DMS 273 treated with DMSO at 0.1 percent for 48 hours (cell line): ENCODE measurements at places on chromosomes 12 and 14.

DNA sequence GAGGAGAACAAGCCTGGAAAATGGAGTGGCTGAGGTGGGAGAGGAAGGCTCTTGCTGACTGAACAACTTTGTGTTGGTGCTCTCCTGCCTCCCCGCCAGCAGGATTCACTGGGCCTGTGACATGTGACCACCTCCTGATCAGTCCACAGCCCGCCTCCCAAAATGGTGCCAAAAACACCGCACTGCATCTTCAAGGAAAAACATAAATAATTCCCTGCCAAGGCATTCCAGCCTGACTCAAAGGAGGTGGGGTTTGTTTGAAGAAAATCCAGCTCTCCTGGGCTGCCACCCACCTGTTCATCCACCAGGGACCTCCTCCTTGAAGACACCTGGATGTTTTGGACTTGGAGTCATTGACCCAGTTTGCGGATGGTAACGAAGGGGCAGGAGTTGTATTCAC is 83.8 kb upstream of the PIWIL1 start:
- no peak for DNase-seq

GRCh38 chr12:31322801-31323207 is 3.1 kb downstream of the SINHCAF start:
- DNase-seq: no peak

DNA sequence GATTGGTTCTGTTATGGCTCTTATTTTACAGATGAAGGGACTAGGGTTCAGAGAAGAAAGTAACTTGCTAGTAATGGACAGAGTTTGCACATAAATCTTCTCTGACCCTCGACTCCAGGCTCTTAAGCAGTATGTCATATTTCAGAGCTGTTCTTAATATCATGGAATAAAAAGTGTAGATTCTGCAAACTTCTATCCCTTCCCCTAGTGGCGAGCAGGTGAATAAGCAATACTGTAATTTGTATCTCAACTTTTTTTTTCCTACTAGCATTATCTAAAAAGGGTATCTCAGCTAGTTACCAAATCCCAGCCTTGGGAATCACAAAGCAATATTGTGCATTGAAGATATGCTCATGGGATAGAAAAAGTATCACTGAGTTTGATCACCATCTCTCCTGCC is 83.2 kb downstream of the ANO4 start:
- DNase-seq: no peak

- DNase-seq: no peak
These were observed 19.9 kb upstream of the MDM1 start for GRCh38 chr12:68352067-68352466.

- DNase-seq: no peak
These were observed 103.5 kb downstream of the FGD4 start for GRCh38 chr12:32502693-32503502.

DNA sequence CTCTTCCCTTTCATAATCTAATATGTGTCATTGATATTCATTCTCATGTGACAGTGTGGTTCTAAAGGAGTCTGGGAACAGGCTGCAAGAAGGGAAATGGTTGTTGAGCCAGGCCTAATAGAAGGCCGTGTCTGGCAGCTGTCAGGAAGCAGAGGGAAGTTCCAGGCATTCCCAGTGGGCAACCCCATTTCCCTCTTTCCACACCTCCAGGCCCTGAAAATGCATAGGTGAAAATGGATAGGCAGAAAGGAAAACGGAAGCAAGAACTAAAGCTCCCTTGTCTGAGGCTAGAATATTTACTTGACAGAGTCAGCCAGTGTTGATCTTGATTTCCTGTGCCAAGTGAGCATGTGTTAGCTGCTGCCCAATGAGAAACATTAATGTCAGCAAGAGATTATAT is 97.7 kb downstream of the PPM1A start:
- no peak for DNase-seq

- DNase-seq: no peak
These were observed 34.0 kb downstream of the KITLG start for GRCh38 chr12:88546226-88546625.

GRCh38 chr12:83244001-83244400 is 557.3 kb downstream of the TMTC2 start:
- no peak for DNase-seq

DNA sequence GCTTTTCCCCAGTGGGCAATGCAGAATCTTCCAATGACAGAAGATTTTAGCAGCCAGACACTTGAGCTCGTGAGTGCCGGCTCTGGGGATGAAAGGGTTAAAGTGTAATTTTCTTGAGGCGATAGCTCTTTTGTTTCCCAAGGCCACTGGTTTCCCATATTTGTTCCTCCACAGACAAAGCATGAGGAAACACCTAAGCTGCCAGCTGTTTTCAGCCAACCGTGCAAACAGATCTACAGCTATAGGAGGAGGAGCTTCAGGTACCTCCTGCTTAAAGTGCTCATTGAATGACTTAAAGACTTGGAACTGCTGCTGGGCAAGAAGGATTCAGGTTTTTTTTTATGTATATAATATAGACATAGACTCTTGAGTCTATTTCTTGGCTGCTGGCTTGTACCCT is 1311.5 kb downstream of the TMEM121 start:
- DNase-seq: no peak

GRCh38 chr14:85124631-85125290 is 405.2 kb upstream of the FLRT2 start:
- no peak for DNase-seq

- no peak for DNase-seq
These were observed 109.7 kb downstream of the GPATCH2L start for GRCh38 chr14:76261371-76261811.

DNA sequence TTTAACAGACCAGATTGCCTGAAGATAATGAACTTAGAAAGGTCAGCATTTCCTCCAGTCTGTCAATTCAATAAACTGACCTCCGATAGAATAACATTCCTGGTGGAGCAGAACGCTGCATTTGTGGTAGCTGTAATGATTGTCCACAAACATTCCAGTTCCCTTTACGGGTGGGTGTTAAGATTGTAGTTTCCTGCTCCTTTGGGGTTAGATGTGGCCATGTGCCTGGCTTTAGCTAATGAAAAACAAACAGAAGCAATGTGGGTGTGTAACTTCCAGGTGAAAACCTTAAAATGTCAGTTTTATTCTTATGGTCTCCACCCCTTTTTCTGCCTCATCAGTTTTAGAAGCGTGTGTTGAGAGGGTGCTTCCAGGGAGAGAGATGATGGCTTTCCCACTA is 217.3 kb upstream of the CRY1 start:
- no peak for DNase-seq

DNA sequence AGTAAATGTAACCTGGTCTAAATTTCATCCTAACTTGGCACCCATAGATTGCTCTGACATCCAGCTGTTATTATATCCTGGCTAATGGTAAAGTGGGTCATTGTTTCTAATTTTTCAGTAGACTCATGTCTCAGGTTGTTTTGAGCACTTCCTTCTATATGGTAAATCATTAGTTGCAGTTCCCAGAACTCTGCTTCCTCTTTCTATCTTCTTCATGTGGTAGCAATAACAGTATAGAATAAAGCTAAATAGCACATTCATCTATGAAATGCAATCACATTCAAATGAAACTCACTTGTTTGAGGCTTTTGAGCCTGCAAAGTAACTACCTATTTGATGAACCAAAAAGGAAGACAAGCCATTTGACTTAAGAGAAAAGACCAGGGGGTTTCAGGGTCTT is 65.1 kb upstream of the GZMB start:
- DNase-seq: no peak

- no peak for DNase-seq
These were observed 318.1 kb upstream of the PDE3A start for GRCh38 chr12:20050221-20050620.

DNA sequence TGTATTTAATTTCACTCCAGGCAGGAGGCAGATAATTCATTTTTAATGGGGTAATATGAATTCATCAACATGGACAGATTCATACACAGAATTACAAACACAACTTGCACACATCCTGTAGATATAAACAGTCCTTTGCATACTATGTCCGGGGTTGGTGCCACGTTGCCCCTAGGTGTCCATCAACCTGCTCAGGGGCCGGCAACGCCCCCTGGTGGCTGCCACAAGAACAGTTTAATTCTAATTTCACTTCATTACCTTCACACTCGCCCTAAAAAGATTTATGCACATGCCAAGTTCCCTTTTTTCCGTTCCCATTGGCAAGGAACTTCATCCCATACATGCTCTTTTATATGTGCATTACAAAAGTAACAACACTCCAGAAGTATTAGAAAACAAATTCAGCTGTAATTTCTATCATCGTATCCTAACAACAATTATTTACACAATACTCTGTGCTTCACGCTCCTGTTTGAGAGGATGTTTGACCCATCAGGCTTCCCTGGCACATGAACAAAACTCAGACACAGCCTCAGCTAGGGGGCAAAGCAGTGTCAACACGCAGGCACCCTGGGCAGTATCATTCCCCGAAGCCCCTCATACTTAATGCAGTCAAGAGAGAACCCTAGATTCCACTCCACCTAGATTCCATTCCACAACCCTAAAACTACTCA is 15.5 kb downstream of the MANSC1 start:
- no peak for DNase-seq

GRCh38 chr14:51331486-51332367 is 91.7 kb downstream of the TMX1 start:
- DNase-seq: no peak

DNA sequence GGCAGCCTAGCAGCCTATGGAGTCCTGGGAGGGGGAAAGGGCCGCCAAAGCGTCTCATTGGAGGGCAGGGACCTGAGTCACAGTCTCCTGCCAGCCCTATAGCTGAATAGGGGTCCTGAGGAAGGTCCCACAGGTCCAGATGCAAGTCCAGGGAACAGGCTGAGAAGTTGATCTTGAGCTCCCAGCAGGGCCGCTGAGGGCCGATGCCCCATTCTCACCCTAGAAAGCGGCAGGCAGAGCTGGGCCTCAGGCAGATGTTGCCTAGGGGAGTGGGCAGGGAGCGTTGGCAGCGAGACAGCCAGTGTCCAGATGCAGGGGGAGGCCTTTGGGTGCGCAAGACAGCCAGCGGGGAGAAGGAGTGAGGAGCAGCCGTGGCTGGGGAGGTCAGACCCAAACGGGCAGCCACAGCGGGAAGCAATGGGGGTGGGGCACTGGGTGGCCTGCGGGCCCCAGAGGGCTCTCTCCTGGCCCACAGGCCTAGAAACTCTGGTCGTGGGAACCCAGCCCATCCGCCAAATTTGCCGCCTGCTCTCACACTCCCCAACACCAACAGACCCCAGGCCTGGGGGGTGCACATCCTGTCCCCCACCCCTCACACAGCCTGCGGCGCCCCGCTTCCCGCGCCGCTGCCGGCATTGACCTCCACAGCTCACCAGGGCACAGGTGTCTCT is 1.1 kb downstream of the HDAC7 start:
- no peak for DNase-seq

DNA sequence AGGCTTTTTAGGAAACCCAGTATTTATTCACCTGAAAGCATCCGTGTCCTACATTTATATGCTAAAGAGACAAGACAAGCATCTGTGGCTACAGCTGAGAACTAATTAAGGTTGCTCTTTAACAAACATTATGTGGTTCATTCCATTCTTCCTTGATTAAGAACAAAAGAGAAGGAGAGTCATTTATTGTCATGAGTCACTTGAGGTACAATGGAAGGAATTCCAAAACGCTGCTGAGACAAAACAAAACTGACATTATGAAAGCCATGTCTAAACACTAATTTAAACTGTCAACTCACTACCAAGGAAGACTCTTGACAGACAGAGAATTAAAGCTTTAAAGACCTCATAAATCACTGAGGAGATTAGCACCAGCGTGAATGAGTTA is 214.4 kb downstream of the BMP4 start:
- DNase-seq: no peak

DNA sequence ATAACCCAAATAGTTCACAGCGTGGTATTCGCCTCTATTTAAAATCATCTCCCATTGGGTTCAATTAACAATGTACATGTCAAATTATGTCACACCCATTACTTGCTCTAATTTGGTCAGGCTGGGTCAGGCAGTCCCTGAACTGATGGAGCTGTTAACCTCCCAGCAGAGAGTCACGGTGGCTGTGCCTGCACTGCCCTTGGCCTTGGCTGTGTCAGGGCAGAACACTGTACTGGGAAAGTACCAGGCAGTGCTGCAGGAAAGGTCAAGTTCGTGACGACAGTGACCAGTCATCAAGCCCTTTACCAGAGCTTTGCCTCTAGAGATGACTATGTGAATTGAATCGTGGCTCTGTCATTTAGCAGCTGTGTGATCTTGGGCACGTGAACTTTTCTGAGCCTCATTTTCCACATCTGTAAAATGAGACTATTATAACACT is 100.0 kb downstream of the ARF6 start:
- DNase-seq: no peak

DNA sequence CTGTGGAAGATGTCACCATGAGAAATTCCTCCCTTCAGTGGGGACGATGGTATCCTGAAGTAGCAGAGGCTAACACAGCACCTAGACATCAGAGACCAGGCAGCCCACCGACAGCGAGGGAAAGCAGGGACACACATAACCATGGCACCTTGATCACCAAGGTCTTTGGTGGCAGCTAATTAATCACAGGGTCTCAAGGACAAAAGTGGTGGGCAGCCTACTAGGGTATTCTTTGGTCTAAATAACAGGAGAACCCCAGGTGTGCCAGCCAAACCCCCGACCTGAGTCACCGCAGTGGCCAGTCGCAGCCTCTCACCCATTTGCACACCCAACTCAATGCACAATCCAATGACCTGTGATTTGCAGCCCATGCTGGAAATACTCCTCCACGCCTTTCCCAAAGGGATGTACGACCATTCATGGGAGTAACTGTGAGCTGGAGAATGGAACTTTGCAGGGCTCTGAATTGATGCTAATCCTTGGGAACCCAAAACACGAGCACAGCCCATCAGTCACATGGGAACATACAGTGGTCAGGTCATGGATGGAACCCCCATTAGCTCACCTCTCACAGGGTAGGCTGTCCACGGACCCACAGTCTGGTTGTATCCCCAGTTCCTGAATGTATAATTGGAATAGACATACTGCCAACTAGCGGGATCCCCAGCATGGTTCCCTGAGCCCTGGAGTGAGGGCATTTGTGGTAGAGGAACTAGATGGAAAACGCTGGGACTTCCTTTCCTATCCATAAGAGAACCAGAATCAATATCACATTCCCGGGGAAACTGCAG is 58.7 kb upstream of the C14orf180 start:
- no peak for DNase-seq

DNA sequence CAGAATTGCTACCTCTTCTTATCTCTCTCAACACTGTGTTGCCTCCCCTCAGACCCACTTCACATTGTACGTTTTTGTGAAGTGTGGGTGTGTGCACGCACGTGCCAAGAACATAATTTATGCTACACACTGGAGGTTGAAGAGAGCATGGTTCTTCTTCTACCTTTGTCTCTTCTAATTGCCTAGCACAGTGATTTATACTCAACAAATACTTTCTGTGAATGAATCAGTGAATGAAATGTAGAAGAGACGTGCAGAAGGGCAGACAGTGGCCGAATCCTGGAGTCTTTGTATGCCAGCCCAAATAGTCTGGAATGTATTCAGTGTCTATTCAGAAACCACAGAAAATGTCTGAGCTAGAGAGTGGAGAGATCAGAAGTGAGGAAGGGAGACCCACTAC is 4.6 kb upstream of the SAMD4A start:
- no peak for DNase-seq

GRCh38 chr12:38850461-38850860 is 54.9 kb downstream of the CPNE8 start:
- DNase-seq: no peak
